LoVo (cell line): ENCODE measurements at places on chromosomes 2 and 18.

DNA sequence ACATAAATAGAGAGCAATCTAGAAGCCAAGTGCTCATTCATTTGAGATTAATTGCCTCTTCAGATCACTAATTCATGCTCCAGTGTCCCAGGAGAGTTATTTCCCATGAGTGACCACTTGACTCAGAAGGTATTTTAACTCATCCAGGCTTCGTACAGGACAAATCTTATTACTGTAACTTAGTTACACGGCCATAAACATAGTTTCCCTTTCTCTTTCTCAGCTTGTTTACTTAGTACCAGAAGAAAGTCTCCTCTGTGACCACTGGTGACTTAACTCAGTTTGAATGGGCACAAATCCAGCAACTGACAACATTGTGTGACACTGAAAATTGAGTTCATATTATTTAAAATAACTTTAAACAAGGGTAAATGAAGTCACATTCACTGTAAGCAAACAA is 25.3 kb downstream of the MMADHC start:
- DNase-seq: peak; percentile 66

DNA sequence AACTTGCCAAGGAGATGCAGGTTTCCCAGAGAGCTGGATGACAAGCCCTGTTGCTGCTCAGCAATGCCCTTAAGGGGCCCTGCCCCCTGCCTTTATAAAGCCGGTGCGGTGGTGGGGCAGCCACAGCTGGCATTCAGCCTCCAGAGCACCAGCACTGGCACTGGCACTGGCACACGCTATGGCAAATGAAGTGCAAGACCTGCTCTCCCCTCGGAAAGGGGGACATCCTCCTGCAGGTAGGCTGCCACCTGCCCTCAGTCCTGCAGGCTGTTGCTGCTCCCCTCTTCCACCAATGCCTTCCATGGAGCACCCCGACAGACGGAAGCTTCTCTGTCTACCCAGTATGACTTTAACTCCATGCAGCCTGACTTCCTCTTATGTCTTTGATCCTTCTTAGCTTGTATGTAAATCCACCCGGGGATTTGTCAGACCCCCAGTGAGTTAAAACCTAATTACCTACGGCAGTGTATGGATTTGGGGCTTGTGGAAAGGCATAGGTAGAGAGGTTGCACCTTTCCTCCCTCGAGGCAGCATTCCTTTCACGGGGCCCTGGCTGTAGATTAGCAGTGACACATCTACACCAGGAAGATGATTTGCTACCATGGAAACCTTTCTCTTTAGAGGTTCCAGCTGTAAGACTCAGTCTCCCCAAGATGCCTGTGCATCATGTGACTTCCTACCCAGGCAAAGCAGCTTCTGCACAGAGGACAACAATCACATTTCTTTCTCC is at the start of gene DAPL1:
Gene DAPL1, plus strand, starts transcription at position 123 of the 730 bp plus-strand sequence. Its CDS starts 56 bp downstream, at position 179.
- DNase-seq: no peak

GRCh38 chr2:102442967-102443828 is 20.2 kb downstream of the IL18RAP start:
- DNase-seq: peak; percentile 16

DNA sequence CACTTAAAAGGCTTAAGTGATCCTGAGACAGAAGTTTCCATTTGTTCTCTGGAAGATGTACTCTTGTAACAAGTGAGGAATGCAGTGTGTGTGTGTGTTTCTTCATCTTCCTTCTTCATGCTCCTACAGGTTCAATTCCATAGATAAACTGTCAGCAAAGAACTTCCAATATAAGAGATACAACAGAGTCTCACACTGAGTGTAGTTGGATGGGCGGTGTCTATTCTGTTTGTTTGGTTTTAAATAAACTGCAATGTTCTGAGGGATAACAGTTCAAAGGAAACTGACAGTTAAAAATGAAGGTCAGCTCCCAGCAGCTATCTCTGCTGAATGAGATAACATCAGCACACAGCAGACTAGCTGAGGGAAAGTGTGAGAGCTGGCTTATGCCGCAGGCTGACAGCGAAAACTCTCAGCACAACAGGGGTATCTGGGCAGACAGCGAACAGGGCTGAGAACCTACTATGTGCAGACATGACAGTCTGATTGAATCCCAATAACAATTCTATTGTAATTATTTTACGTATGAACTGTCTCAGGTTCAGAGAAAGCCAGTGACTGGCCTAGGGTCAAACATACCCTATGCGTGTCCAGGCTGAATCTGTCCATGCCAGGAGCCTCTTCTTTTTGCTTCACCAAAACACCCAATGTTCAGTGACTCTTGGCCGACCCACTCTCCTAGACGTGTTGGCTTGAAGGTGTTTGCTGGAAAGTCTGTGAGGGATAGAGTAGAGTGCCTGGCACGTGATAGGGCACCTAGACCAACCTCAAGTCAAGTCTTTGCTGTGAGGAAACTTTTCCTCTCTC is 201.9 kb upstream of the TRIB2 start:
- DNase-seq: no peak

DNA sequence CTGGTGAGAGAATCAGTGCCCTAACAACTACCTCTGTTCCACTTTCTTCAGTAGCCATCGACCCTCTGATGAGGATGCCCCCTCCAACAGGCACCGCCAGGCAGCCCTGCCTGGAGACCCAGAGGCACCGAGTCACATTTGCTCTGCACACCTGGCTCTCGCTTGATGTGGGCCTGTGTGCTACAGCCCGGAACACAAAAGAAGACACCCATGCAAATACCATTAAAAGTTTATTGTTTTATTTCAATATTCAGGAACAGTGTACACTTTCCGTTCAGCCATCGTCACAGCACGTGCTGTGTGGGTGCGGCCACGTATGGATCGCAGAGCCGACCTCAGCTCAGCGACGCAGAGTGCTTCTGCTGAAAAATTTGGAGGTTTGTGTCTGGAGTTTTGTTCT is 154.0 kb downstream of the MBP start:
- DNase-seq: no peak

DNA sequence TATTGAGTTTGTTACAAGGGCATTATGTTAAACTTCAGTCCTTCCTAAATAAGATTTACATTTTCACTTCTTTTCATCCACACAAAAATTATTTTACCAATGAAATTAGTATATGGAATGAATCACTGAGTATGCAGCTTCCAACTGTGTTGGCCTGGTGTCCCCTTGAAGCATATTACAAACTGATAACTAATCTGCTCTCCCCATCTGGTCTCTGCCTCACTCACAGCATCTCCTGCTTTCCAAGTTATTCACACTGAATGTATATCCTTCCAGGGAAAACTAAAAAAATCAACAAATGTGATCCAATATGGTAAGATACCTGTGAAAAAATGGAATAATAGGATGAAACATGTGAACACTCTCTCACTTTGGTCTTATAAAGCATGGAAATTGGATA is 90.0 kb upstream of the NYAP2 start:
- no peak for DNase-seq

DNA sequence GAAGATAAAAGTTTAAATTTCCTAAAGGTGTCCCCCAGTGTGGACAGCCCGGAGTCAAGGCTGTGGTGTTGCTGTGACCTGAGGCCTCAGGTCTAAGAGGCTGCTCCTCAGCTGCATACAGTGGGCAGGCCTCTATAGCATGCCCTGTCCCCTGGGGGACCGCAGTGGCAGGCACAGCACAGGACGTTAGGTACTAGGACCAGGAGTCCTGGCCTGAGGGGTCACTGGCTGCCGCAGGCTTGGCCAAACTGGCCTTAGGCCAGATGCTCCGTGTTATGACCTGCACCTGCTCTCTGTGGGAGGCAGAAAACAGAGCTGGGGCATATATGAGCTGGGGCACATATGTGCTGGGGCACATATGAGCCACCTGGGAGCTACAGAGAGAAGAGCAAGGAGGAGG is 21.2 kb upstream of the MAL start:
- no peak for DNase-seq

- DNase-seq: no peak
Measured at GRCh38 chr2:32591669-32592463, 36.0 kb upstream of the TTC27 start.

- no peak for DNase-seq
Measured at GRCh38 chr2:97736608-97737330, 23.4 kb downstream of the ZAP70 start.

GRCh38 chr18:75681538-75682115 is 254.1 kb upstream of the SMIM21 start:
- no peak for DNase-seq

DNA sequence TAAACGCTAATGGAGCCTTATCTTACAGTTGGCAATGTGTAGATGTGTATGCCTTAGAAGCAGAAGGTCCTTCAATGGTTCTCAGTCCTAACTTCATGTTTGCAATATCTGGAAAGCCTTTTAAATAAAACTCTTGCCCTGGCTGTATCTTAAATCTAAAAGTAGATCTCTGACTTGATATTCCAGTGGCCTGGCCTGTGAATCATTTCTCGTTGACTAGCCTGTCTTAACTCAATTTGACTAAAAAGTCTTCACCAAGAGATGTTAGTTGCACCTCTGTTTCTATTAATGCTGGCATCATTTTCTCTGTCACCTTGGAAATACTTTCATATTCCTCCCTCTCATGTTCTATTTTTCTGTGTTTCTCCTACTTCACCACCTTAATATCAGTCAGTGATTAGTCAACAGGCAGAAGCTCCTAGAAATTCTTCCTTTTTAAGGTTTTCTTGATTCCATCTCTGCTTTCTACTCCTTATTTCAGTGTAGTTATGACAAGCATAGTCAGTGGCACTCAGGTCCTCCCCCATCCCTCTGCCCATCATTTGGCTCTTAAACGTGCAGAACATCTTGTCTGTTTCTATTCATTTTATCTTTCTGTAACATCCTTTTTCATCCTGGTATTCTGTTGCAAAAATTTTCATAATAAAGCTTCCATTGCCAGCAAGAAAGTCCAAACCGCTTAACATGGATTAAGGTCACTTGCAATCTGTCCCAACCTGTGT is 4.3 kb downstream of the ITGAV start:
- no peak for DNase-seq
